Endothelial cell (in vitro differentiated cells): ENCODE measurements at places on chromosomes 4 and X.

DNA sequence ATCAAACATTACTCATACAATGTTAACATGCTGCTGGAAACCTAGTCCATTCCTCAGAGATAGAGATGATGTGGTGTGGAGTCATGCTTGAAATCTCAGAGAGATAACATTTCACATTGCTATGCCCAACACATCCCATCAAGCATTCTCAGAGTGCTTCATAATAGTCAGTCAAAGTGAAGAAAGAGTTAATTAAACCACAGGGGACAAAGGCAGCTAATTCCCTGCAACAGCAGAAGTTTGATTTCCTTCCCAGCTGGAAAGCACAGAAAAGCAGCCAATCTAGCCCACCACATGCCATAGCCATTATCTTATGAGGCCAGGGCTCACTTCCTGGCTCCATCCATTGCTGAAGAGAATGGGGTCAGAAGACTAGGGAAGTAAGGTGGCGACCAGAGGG lies 8.9 kb downstream of the KDR start:
- DNase-seq: peak; percentile 35

GRCh38 chr4:15488658-15489470 lies 19.2 kb downstream of the CC2D2A start:
- no peak for DNase-seq

- no peak for DNase-seq
Measured at GRCh38 chr4:130484826-130485225, 1388.9 kb downstream of the C4orf33 start.

DNA sequence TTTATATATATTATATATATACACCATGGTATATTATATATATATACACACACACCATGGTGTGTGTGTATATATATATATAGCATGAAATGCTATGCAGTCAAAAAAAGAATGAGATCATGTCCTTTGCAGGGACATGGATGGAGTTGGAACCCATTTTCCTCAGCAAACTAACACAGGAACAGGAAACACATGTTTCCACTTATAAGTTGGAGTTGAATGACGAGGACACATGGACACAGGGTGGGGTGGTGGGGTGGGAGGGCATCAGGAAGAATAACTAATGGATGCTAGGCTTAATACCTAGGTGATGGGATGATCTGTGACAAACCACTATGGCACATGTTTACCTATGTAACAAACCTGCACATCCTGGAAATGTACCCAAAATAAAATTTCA lies 293.6 kb upstream of the NDST3 start:
- DNase-seq: no peak
